ENCODE measurements at places on chromosomes 12 and 14.
A peak's percentile ranks its signal among the peaks of the same experiment; 100 is the strongest.

GRCh38 chr14:39447175-39447661, 15.0 kb upstream of the FBXO33 start:
- no peak for DNase-seq

- no peak for DNase-seq
These were observed 1.2 kb downstream of the NCKAP5L start for GRCh38 chr12:49827051-49827400.

DNA sequence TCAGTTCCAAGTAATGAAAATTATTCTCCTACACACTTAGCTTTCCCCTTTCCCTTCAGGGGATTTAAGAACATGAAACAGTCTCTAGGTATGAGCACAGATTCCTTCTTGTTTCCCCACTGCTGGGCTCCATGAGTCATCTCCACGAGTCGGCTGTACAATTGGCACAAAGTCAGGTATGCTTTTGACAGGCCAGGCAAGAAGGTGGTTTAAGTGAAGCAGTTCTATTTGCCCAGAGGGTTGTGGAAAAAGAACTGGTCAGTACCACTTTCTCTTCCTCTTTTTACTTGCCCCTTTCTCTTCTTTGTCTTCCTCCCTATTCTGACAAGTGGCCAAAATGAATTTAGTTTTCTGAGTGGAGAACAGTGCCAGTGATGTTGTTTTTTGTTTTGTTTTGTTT, 16.3 kb downstream of the DYNC1H1 start:
- no peak for DNase-seq

DNA sequence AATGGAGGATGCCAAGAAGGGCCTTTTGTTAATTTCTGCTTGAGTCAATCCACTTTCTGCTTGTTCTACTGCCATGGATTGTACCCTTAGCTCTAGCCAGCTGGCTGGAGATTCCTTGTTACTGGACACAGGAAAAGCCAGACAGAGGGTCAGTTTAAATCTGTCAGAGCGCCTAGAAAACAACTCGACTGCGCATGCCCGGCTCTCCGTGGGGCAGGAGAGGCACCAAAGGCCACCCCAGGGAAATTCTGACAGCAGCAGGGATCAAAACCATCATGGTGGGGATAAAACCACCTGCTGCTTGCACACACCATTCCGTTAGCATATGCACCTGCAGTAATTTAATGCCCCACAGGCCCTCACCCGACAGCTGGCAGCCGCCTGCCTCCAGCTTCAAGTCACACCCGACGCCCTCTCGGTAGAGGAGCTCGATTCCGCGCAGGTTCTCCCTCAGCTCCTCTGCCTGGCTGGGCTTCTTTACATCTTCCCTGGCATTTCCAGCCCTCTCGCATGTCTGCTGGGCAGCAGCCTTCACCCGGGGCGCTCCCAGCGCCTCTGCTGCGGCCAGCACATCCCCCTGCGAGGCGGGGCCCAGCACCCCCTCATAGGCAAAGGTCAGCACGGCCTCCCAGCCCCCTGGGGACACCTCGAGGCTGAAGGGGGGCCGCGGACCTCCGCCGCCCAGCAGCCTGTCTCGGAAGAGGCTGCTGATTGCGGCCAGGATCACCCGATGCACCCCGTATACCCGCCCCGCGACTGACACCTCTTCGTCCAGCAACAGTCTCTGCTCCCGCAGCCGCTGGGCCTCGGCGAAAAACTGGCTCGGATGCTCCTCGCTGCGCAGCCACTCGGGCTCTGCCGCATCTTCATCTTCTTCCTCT, 1.0 kb downstream of the KLHL33 start:
- DNase-seq, result no peak

DNA sequence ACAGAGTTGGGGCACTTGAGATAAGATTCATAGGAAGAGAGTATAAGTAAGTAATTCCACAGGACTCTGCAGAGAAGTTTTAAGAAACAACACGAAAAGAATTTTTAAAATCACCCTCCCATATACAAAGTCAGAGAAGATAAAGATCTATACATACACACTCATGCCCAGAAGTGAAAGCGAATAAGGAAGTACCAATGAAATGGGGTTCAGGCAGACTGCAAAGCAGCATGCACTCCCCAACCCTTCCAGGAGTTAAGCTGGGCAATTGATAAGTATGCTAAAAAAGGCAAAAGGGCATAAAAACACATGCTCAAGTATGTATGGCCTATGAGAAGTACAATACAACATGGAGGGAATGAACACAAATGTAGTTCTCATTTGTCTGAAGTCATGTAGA, 246.2 kb upstream of the GRIP1 start:
- DNase-seq, result no peak

GRCh38 chr12:17342381-17342961, 736.5 kb upstream of the LMO3 start:
- DNase-seq, result no peak

DNA sequence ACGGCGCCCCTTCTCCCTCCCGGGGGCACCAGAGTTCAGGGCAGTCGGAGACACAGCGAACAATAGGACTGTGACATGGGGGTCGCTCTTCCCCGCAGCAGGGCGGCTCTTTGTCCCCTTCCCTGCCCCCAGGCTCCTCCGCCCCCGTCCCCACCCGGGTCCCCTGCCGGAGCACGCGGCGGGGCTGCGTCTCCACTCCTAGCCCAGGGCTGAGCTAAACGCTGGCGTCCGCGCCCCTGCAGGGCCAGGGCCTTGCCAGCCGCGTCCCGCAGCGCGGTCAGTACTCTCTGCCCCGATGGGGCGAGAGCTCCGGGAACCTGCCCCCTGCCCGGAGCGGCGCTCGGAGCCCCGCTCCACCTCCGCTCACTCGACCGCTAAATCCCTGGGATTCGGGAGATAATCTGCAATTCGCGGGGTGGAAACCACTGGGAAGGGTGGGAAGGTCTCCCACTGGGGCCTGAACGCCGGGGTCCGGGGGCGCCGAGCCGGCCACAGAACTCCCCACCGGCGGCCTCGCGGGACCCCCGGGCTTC, 825 bp upstream of the CCDC85C start:
- no peak for DNase-seq

GRCh38 chr12:7934091-7934888, 1.7 kb downstream of the SLC2A3 start:
- no peak for DNase-seq

- peak; percentile 21 for DNase-seq
These were observed 37.5 kb downstream of the TM7SF3 start for GRCh38 chr12:26976687-26977086.

DNA sequence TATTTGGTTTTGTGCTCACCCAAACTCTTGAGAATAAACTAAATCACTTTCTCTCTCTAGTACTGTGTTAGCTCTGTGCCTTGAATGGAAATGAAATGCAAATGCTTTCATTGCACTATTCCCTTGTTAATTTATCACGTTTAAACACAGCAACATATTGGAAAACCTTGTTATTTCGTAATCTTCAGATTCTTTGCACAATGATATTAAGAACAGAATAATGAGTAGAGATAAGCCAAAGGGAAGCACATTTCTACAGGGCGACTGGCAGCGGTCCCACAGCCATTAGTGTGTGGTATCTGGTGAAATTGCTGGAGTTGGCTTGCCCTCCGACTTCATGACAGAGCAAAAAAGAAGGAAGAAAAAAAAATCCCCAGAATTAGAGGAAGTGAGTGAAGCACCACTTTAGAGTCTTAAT, 166.1 kb upstream of the E2F7 start:
- no peak for DNase-seq

GRCh38 chr12:30197392-30198057, 413.8 kb upstream of the TMTC1 start:
- no peak for DNase-seq

GRCh38 chr12:10068644-10069043, 30.1 kb downstream of the CLEC1A start:
- peak; percentile 68 for DNase-seq

- DNase-seq, result peak; percentile 60
These were observed 54.4 kb upstream of the ETV6 start for GRCh38 chr12:11595080-11595479.

DNA sequence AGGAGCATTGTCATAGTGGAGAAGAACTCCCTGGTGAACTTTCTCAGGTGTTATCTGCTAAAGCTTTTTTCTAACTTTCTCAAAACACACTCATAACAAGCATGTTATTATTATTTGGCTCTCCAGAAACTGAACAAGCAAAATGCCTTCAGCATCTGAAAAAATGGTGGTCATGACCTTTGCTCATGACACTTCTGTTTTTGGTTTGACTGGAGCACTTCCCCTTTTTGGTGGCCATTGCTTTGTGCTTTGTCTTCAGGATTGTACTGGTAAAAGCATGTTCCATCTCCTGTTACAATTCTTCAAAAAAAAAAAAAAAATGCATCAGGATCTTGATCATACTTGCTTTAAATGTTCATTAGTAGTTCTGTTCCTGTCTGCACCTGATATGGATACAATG, 1241.6 kb upstream of the USP15 start:
- peak; percentile 61 for DNase-seq

DNA sequence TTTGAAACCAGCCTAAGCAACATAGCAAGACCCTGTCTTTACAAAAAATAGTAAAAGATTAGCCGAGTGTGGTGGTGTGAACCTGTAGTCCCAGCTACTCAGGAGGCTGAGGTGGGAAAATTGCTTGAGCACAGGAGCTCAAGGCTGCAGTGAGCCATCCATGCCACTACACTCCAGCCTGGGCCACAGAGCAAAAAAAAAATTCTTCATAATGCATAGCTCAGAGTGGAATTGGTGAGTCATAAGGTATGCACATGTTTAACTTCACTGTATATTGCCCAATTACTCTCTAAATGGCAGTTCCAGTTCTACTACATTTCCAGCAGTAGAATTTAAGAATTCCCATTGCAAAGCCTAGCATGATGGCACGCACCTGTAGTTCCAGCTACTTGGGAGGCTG, 26.8 kb upstream of the CLIP1 start:
- peak; percentile 34 for DNase-seq

DNA sequence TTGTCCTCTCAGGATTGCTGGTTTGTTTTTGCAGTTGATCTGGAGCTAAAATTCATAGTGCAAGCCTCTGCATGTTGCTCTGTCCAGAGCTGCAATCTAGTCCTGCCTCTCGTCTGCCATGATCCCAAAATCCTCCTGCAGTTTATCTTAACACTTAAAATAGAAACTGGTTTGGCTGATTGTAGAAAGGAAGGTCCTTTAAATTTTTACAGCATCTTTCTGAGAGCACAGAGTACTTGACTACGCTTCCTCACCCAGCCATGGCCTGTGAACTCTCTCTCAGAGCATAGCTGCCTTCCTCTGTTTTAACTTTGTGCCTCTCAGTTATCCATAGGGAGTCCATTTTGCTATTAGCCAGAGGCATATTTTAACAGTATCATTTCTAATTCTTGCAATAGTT, 877.1 kb downstream of the C12orf50 start:
- DNase-seq, result no peak

- DNase-seq, result no peak
These were observed 1.2 kb downstream of the ACTR6 start for GRCh38 chr12:100201604-100202423.

DNA sequence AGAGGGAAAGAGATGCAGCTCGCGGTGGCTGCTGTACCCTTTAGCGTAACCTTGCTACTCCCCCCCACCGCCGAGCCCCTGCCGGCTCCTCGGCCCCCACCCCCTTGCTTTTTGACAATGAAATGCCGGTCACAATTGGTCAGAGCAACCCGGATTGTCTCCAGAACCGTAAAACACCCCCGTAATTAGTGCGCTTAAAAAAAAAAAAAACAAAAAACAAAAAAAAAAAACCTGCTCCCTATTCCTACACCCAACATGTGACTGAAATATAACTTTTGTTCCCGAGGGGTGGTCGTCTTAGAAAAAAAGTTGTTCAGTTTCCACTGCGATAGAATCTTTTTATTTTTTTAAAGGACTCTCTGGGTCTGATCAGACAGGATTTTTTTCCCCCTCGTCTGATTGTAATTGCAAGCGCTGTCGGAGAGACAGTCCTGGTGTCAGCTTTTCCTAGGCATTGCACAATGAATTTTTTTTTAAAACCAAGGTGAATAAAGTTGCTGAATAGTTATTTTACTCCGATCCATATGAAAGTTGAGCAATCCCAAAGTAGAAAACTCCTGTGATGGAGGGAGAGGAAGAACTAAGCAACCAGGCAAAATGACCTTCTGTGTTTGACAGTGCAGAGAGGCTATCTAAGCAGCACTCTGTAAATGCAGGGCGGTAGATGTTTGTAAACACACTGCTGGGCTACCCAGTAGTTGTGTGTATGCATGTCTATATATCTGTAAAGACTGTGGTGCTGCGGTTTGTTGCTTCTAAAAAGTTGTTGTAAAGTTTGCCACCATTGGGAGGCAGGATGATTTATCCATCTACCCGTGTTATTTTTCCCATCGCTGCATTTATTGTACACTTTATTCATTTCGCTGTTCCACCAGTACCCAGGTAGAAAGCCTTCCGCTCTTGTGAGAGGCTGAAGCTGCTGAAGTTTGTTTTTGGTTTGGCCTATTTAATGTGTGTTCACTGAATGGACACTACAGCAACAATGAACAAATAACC, 1.1 kb downstream of the ETV6 start:
- peak; percentile 61 for DNase-seq

DNA sequence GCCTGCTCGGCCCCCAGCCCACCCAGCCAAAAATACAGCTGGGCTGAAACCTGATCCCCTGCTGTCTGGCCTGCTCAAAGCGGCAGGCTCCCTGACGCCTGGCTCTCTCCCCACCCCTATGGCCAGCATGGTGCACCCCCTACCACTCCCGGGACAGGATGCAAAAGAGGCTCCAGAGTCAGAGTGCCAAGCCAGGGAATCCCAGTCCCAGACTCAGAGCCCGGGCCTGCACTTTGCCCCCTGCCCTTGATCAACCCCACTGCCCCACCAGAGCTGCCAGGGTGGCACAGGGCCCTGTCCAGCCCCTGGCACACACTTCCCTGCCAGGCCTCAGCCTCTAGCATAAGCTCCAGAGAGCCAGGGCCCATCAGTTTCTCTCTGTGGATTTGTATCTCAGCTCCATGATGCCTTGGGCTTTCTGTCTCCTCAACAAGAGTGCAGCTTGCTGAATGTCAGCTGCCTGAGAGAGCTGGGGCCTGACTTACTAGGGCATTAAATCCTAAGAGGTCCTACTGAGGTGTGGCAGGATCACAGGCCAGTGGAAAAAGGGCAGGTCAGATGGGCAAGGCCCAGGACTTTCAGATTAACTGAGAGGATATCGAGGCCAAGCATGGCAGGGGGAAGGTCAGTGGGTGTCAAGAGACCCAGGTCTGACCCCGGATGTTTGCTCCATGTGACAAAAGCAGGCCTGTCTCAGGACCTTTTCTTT, 13.9 kb downstream of the ACVRL1 start:
- no peak for DNase-seq

GRCh38 chr14:100041271-100041670, 24.0 kb upstream of the EVL start:
- no peak for DNase-seq

DNA sequence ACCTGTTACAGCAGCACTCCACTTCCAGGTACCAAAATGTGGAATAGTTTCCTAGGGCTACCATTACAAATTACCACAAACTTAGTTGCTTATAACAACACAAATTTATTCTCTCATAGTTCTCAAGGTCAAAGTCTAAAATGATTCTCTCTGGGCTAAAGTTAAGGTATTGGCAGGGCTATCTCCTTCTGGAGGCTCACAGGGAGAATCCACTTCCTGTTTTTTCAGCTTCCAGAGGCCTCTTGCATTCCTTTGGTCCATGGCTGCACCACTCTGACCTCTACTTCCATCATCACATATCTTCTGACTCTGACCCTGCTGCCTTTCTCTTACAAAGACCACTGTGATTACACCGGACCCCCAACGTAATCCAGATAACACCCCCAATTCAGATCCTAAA, 2.9 kb upstream of the GARIN6 start:
- DNase-seq, result no peak

GRCh38 chr12:41605545-41606305, 417.6 kb downstream of the PDZRN4 start:
- no peak for DNase-seq

Data from HL-60 (cell line).